Hematopoietic multipotent progenitor cell treated with erythropoietin and hydrocortisone succinate and interleukin-3 and kit ligand, for 17 days (in vitro differentiated cells): ENCODE measurements at places on chromosomes 3 and 15.

GRCh38 chr3:157220211-157220610, 60.3 kb upstream of the CCNL1 start:
- no peak for DNase-seq

GRCh38 chr3:177451864-177452830, 254.9 kb upstream of the TBL1XR1 start:
- DNase-seq, result no peak

DNA sequence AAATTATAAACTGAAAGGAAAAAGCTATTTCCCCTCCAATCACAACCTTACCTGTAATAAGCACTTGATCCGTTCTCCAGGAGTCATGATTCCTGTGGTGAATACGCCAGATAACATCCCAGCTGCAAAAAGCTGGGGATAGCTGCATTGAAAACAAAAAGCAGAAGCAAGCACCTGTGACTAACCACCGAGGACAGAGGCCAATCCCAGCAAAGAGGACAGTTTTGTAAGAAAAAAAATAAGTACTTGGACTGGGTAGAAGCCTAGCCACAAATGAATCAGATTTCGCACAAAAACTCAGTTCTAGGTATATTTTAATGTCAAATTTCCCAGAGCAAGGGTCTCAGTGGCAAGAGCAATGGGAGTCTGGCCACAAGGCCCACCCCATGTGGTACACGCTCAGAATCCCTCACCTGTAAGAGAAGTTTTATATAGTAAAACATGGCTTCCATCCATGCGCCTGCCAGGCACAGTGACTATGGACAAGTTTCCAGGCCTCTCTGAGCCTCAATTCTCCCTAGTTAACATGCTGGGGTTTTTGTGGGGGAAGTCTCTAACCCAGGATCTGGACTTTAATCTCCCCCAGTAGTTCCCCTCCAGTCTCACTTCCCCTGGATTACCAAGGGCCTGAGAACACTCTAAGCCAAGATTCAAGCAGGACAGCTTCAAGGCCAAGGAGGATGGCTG, 19.2 kb downstream of the SLC25A20 start:
- no peak for DNase-seq

GRCh38 chr3:81872566-81872965, 111.1 kb upstream of the GBE1 start:
- DNase-seq, result no peak

- DNase-seq, result peak; percentile 84
These were observed 17.5 kb downstream of the FAM240A start for GRCh38 chr3:46629551-46630517.

DNA sequence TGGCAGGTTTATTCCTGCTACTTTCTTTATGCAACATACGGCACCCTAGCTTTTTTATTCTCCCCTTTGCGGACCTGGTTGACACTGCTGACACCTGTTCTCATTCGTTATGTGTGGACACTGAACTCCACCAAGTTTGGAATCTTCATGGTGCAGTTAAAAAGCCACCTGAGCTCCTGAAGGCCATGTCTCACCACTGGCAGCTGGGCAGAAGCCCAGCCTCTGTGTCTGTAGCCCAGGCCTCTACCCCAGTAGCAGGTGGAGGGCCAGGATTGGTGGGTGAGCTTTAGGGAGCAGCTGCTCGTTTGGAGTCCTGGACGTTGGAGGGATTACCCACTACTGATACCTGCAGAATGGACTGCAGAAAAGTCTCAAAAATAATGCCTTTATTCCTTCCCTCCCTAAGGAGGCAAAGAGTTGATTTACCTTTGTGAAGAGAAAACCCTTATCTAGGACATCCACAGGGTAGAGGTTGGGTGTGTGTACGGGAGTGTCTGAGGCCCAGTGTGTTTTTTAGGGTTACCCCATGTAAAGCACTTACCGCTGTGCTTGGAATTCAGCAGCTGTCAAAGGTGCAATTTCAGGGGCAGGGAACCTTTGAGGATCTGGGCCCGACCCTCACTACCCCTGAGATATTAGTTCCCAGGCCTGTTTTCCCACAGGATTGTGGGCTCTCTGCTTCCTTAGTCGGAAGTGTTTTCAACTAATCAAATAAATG, 637 bp upstream of the CCNDBP1 start:
- DNase-seq, result no peak

- no peak for DNase-seq
These were observed 481 bp downstream of the AP4E1 start for GRCh38 chr15:50909010-50909317.

- peak; percentile 42 for DNase-seq
These were observed 2.0 kb downstream of the SNRK start for GRCh38 chr3:43288366-43288765.

DNA sequence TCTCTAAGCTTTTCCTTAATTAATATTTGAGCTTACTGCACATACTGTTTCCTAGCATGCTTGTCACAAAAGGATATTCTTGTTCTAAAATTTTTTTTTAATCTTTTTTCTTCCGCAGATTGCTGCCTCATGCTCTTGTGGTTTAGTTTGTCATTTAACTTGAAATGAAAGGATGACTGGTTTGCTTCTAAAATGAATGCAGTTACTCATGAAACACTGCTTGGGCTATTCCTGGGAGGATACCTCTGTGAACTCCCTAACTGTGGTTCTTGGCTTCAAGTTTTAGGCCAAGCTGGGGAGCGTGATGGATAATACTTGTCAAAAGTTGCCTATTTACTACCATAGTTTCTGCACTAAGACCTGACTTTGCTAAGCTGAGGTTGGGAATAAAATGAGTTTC, 64.0 kb downstream of the USP13 start:
- DNase-seq, result no peak

- no peak for DNase-seq
These were observed 573.6 kb upstream of the ARRDC4 start for GRCh38 chr15:97386940-97387339.

GRCh38 chr15:93913310-93913709, 318.1 kb upstream of the MCTP2 start:
- DNase-seq, result no peak

DNA sequence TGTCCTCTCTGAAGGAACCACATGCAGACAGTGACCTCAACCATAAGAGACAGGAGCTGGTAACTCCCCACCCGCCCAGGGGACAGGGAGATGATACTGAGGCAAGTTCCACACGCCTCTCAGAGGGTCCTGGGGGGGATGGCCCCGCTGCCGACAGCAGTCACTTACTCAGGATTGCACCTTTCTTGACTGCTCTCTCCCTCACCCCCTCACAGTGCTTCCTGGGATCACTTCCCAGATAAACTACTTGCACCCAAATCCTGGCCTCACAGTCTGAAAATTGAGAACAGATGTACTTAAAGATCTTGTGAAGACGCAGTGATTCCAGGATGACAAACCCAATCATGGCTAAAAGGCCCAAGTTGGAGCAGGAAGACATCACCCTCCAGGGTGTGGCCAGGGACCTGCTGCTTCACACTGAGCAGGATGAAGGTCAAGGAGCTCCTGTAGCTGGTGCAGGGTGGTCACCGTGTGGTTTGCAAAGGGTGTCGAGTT, 207.6 kb downstream of the ADAMTS17 start:
- DNase-seq, result no peak

DNA sequence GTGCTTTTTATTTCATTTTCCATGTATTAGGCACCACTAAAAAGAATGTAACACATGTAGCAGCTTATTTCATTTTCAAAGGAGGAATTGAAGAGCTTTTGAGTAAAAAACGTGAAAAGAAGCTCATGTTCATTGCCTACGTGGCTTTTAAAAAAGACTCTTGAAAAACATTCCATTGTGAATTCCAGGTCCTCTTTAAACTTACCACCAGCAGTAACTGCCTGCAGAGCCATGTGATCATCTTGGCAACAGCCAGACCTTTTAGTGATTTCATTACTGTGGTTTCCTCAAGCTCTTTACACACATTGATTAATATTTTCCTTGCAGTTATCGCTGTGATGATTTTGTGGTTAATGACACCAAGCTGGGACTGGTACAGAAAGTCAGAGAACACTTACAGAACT, 43.8 kb upstream of the FBXL22 start:
- DNase-seq, result no peak

DNA sequence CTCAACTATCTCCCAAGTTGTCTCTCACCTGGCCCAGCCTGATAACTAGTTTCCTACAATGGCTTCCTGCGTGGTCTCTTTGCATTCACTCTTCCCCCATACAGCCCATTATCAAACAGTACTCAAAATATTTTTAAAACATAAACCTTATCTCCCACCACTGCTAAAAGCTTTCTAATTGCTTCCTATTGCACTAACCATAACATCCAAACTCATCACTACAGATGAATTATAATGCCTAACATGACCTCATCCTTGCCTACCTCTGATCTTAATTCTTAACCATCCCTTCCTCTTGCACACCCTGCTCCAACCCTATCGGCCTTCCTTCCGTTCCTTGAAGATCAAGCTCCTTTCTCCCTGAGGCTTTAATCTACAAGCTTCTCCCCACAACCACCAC, 17.0 kb downstream of the ACAP2 start:
- no peak for DNase-seq

GRCh38 chr3:172918165-172918564, 167.6 kb downstream of the ECT2 start:
- DNase-seq, result no peak

DNA sequence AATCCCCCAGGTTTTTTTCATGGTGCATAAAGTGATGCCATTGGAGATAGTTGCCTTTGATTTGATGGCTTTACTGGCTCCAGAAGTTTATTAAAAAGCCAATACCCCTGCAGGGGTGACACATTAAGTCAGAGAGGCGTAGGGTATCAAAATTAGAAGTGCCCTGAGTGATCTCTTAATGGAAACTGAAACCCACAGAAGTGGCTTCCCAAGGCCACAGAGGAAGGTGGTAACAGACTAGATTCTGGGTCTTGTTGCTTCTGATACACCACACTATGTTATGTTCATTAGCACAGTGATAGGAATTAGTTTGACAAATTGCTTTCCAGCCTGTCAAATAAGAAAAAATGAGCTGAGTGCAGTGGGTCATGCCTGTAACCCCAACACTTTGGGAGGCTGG, 112.3 kb downstream of the IQCH start:
- DNase-seq, result no peak

DNA sequence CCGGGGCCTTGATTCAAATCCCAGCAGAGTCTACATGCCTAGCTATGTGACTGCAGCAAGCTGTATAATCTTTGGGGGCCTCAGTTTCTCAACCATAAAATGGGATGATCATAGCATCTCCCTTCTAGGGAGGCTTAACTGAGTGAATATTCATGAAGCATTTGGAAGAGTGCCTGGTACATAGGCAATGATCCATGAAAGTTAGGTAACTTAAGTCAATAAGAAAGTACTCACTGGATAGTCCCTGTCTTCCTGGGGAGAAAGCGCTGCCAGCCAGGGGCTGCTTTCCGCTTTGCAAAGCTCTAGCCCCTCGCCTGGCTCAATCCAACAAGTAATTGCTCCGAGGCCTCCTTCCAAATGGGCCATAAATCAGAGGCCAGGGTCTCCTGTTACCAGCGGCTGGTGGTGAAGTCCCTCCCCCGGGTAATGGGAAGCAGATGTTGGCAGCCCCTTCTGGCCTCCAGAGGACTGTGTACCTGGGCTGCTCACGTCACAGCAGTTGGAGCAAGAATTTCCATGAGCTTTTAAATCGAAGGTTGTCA, 521.9 kb upstream of the PROK2 start:
- DNase-seq, result no peak

DNA sequence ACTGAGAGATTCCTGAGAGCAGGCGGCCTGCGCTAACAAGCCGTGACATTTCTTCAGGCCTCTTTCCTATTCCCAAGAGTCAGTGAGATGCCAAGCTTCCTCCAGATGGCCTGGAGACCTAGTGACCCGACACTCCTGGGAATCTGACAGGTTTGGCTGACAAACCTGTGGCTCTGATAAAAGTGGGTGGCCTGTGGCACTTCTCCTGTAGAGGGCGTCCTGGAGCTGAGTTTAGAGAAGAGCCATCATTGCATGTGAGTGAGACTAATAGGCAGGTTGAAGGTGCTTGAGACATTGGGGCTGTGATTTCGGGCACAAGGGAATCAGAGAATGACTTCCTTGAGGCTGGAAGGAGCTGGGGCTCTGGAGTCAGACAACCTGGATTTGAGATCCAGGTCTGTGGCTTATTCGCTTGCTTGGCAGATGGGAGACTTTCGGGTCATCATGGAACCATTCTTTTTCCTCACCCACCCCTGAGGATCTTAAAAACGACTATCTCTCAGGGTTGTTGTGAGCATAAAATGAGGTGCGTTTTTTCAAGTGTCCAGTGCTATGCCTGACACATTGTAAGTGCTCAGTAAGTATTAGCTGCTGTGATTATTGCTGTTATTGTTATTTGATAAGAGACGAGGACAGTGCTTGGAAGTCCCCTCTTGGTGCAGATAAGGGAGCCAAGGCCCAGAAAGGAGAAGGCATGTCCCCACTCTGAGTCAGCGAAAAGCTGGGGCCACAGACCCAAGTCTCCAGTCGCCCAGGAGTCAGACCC, 77.2 kb downstream of the SCN10A start:
- DNase-seq, result peak; percentile 35

- no peak for DNase-seq
These were observed 53.8 kb upstream of the CADM2 start for GRCh38 chr3:84904816-84905555.

DNA sequence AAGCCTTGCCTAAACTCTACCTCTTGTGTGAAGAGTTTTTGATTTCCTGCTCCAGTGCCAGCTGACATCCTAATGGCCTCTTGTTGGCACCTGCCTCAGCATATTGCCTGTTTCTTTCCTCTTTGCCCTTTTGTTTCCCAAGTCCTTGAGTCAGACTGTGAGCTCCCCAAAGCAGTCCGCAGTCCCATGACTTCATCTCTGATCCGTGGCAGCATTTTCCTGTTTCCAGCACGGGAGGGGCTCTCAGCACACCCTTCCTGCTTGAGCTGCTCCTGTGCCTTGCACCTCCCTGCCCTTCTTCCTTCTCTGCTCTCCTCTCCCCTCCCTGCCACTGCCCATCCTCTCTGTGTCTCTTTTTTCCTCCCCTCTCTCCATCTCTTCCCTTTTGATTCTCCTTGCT, 179.6 kb downstream of the EPHB1 start:
- no peak for DNase-seq

DNA sequence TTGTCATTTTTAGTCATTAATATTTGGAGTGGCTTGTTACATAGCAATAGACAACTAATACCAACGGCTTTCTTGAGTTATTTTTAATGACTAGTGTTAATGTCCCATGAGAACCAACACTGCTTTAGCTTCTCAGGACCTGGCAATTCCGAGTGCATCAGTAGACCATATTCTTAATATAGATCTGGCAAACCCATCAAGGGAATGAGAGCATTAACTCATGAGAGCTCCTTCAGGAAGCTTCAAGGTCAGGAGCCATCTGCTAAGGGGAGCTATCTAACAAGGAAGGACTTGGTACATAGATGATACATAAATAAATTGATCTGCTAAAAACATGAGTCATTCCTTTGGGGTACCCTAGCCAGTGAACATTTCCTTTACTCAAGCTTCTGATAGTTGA, 122.6 kb upstream of the EPHA3 start:
- no peak for DNase-seq

GRCh38 chr3:43644443-43644842, 22.6 kb upstream of the ANO10 start:
- peak; percentile 40 for DNase-seq
